ENCODE measurements at places on chromosomes 7 and 10.

GRCh38 chr10:77357611-77358310, 279.8 kb downstream of the KCNMA1 start:
- no peak for DNase-seq
- H3K4me1 ChIP-seq, result peaks cover 33% of the 10 kb centered on the region
- peak overlapping the region; percentile 61 for H3K27ac ChIP-seq
- H3K36me3 ChIP-seq, result no peaks in the 10 kb centered on the region
- no peaks in the 10 kb centered on the region for H3K27me3 ChIP-seq

GRCh38 chr7:16961641-16962040, 79.9 kb upstream of the AGR3 start:
- no peak overlapping the region for H3K27ac ChIP-seq
- no peaks in the 10 kb centered on the region for H3K27me3 ChIP-seq
- H3K36me3 ChIP-seq, result no peaks in the 10 kb centered on the region
- H3K4me3 ChIP-seq, result no peak overlapping the region

DNA sequence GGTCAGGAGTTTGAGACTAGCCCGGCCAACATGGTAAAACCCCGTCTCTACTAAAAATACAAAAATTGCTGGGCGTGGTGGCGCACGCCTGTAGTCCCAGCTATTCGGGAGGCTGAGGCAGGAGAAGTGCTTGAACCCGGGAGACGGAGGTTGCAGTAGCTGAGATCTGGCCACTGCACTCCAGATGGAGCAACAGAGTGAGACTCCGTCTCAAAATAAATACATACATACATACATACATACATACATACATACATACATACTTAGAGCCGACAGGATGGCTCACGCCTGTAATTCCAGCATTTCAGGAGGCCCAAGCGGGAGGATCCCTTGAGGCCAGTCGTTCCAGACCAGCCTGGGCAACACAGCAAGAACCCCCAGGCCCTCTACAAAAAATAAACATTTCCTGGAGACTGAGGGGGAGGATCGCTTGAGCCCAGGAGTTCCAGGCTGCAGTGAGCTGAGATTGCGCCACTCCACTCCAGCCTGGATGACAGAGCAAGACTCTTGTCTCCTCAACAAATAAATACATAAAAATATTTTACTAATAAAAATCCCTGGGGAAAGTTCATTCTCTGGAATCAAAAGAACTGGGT, 90.9 kb upstream of the TNRC18 start:
- H3K4me1 ChIP-seq, result peaks cover 28% of the 10 kb centered on the region
- no peak for DNase-seq
- no peaks in the 10 kb centered on the region for H3K27me3 ChIP-seq
- no peaks in the 10 kb centered on the region for H3K36me3 ChIP-seq
- peak overlapping the region; percentile 93 for H3K4me3 ChIP-seq
- H3K27ac ChIP-seq, result peak overlapping the region; percentile 98

GRCh38 chr10:132420469-132420980, 23.5 kb downstream of the PWWP2B start:
- H3K27me3 ChIP-seq, result no peaks in the 10 kb centered on the region
- peak overlapping the region; percentile 90 for H3K27ac ChIP-seq
- no peaks in the 10 kb centered on the region for H3K36me3 ChIP-seq

DNA sequence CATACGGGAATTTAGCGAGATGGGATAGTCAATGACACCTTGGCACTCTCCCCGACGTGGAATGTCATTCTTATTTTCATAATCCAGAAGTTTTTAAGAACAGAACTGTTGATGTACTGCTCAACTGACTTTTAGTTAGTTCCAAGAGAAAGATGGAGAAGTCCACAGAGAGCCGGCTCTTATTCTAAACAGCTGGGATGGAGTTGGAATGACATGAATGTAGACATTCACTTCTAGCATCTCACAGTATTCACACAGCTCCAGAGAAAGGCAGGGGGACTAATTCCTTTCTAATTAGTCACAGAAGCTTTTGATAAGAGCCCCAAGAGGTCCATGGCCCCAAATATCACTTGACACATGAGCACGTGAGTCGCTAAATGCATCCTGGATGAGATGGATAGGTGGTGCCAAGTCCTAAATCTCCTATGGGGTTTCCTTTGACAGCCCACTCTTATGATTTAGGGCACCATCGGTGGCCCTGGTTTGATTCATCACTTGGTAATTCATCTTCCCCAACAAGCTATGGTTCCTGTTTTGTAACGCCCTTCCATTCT, 420.3 kb upstream of the AUTS2 start:
- no peak for DNase-seq
- H3K4me3 ChIP-seq, result peak overlapping the region; percentile 24
- H3K4me1 ChIP-seq, result peaks cover 33% of the 10 kb centered on the region
- H3K27me3 ChIP-seq, result no peaks in the 10 kb centered on the region
- H3K36me3 ChIP-seq, result no peaks in the 10 kb centered on the region
- H3K27ac ChIP-seq, result peak overlapping the region; percentile 70

DNA sequence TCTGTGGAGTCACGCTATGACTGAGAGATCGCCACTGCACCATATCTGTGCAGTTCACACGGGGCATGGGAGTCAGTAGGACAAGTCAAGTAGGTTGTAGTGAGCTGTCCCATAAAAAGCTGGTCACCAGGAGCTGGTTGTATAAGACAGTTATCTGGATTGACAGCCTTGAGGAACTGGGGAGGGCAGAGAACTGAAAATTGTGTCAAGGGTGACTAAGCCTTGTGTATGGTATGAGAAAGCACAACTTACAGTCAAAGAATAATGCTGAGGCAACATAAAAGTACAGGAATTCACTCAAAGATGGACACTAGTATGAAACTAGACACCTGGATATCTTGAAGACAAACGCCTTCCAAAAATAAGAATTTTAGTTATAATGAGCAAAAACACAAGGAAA, 564.9 kb downstream of the POM121L12 start:
- H3K27ac ChIP-seq, result no peak overlapping the region
- peaks cover 9% of the 10 kb centered on the region for H3K4me1 ChIP-seq
- H3K4me3 ChIP-seq, result no peak overlapping the region
- H3K36me3 ChIP-seq, result no peaks in the 10 kb centered on the region

GRCh38 chr7:79334841-79335240, 118.6 kb downstream of the MAGI2 start:
- no peak for DNase-seq
- H3K4me1 ChIP-seq, result peaks cover 6% of the 10 kb centered on the region
- H3K27me3 ChIP-seq, result no peaks in the 10 kb centered on the region
- H3K36me3 ChIP-seq, result no peaks in the 10 kb centered on the region

GRCh38 chr7:1611708-1612241, 41.9 kb upstream of the PSMG3 start:
- no peak overlapping the region for H3K4me3 ChIP-seq
- DNase-seq, result no peak
- no peaks in the 10 kb centered on the region for H3K4me1 ChIP-seq
- no peaks in the 10 kb centered on the region for H3K36me3 ChIP-seq

- peak overlapping the region; percentile 65 for H3K27ac ChIP-seq
- H3K36me3 ChIP-seq, result no peaks in the 10 kb centered on the region
- no peak overlapping the region for H3K4me3 ChIP-seq
- H3K4me1 ChIP-seq, result peaks cover 18% of the 10 kb centered on the region
- DNase-seq, result no peak
- no peaks in the 10 kb centered on the region for H3K27me3 ChIP-seq
Observed at GRCh38 chr7:80379034-80379982, 132.6 kb downstream of the GNAT3 start.

DNA sequence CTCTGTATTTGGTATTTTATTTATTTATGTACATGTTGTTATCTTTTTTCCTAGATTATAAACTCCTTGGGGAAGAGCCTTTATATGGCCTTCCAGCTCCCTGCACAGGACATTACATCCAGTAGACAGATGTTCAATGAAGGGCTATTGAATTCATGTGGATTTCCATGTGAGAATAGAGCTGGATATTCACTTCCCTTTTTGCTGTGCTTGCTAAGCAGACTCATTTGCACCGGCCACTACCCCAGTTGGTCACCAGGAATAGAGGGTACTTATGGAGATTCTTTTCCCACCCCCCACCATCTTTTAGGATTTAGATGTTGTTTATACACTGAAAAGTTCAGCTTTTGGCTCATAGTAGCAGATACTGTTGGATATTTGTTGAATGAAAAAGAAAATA, 374.1 kb downstream of the NRG3 start:
- no peaks in the 10 kb centered on the region for H3K27me3 ChIP-seq

DNA sequence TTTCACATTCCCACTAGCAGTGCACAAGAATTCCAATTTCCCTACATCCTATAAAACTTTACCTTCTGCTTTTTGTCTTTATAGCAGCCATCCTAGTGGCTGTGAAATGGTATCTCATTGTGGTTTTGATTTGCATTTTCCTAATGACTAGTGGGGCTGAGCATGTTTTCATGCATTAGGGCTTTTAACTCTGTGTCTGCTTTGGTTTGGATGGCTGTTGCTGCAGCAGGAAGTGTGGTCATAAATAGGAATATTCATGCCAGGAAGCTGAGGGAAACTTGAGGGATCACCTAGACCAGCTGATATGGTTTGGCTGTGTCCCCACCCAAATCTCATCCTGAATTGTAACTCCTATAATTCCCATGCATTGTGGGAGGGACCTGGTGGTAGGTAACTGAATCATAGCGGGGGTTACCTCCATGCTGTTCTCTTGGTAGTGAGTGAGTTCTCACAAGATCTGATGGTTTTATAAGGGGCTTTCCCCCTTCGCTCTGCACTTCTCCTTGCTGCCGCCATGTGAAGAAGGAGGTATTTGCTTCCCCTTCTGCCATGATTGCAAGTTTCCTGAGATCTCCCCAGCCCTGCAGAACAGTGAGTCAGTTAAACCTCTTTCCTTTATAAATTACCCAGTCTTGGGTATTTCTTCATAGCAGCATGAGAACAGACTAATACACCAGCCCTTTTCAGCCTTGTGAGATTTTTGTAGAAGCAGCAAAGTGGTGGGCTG, 181.8 kb upstream of the PITRM1 start:
- peaks cover 19% of the 10 kb centered on the region for H3K4me1 ChIP-seq
- no peaks in the 10 kb centered on the region for H3K27me3 ChIP-seq
- H3K27ac ChIP-seq, result no peak overlapping the region
- no peak overlapping the region for H3K4me3 ChIP-seq

DNA sequence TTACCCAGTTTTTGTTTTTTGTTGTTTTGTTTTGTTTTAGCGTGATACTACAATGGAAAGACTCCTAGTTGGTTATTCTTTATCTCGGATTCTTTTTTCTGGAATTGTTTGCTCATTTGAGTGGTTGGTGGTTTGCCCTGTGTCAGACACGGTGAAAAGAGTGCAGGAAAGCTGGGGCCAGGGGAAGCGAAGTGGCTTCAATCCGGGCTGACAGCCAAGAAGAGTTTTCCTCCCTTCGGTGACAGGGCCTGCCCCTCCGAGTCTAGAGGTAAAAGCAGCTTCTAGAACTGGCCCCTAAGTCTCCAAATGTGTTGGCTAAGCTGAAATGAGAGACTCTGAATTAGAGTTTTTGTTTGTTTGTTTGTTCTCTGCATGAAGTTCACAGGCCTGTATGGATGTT, 5.7 kb upstream of the AP5Z1 start:
- no peak overlapping the region for H3K4me3 ChIP-seq
- peaks cover 75% of the 10 kb centered on the region for H3K4me1 ChIP-seq
- no peak for DNase-seq
- H3K27me3 ChIP-seq, result no peaks in the 10 kb centered on the region

GRCh38 chr10:100972904-100973535, 3.7 kb downstream of the SEMA4G start:
- H3K36me3 ChIP-seq, result no peaks in the 10 kb centered on the region
- H3K27ac ChIP-seq, result no peak overlapping the region
- no peaks in the 10 kb centered on the region for H3K27me3 ChIP-seq
- DNase-seq, result no peak

DNA sequence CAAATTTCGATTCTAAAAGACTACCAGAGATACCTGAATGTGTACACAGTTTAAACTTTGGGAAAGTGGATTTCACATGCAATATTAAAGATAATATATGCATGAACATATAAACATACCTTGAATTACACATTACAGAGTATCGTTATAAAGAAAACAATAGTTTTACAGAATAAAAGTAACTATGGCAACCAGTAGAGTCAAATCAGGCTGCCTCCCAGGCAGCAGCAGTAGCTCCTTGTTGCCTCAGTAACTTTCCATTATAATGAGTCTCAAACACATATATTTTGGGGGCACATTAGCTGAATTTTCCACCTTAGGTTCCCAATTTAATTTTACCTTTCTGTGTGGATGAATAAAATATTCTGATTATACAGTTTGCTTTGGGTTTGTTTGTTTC, 164.4 kb upstream of the FEZF1 start:
- no peak for DNase-seq
- peaks cover 6% of the 10 kb centered on the region for H3K36me3 ChIP-seq
- no peak overlapping the region for H3K27ac ChIP-seq
- H3K4me1 ChIP-seq, result no peaks in the 10 kb centered on the region

- H3K27ac ChIP-seq, result no peak overlapping the region
- no peak overlapping the region for H3K4me3 ChIP-seq
- no peaks in the 10 kb centered on the region for H3K36me3 ChIP-seq
- no peak for DNase-seq
- H3K27me3 ChIP-seq, result no peaks in the 10 kb centered on the region
Observed at GRCh38 chr7:40966693-40967092, 736.2 kb downstream of the INHBA start.

GRCh38 chr10:123513870-123514269, 152.3 kb upstream of the GPR26 start:
- H3K27ac ChIP-seq, result no peak overlapping the region
- H3K4me3 ChIP-seq, result no peak overlapping the region
- H3K36me3 ChIP-seq, result no peaks in the 10 kb centered on the region
- no peaks in the 10 kb centered on the region for H3K4me1 ChIP-seq
- H3K27me3 ChIP-seq, result peaks cover 12% of the 10 kb centered on the region

DNA sequence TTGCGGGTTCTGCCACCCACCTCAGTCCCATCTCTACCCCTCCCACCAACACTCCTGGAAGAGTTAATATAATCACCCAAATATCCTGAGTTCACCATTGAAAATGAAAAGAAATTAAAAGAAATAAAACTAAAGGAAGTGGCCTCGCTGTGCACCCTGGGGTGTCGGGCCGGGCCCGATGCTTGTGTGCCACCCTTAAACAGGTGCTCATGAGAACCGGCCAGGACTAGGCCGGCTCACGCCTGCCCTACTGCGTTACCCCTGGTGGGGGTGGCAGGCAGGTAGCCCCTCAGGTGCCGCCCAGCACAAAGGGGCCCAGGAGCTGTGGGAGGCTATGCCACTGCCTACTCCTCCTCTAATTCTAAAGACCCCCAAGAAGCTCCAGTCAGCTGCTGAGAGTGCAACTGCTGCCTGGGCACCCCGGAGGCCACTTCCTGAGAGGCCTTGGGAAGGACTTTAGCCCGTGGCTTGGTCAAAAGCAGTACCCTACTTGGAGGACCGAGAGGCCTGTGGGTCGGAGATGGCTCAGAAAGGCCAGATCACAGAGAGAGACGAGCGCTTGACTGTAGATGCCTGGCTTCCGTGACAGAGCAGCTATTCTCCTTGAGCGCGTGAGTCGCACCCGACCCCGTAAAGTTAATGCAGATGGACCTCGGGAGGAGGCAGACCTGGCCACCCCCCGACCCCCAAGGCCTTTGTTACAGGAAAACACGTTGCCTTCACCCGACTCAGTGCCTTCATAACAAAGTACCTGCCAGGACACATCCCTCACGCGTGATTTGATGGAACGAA, 51.0 kb upstream of the PPP2R2D start:
- H3K27me3 ChIP-seq, result no peaks in the 10 kb centered on the region
- no peak for DNase-seq
- no peaks in the 10 kb centered on the region for H3K4me1 ChIP-seq
- H3K36me3 ChIP-seq, result no peaks in the 10 kb centered on the region
- H3K27ac ChIP-seq, result no peak overlapping the region

- no peaks in the 10 kb centered on the region for H3K36me3 ChIP-seq
- DNase-seq, result no peak
- no peak overlapping the region for H3K4me3 ChIP-seq
- H3K4me1 ChIP-seq, result peaks cover 6% of the 10 kb centered on the region
- H3K27me3 ChIP-seq, result no peaks in the 10 kb centered on the region
Observed at GRCh38 chr10:12954866-12955265, 46.6 kb downstream of the CCDC3 start.

- H3K4me3 ChIP-seq, result no peak overlapping the region
- no peak overlapping the region for H3K27ac ChIP-seq
- H3K36me3 ChIP-seq, result peaks cover 35% of the 10 kb centered on the region
- H3K4me1 ChIP-seq, result peaks cover 4% of the 10 kb centered on the region
Observed at GRCh38 chr7:148738737-148739535, 40.2 kb downstream of the CUL1 start.
